ENCODE measurements at places on chromosomes 12 and 14.

DNA sequence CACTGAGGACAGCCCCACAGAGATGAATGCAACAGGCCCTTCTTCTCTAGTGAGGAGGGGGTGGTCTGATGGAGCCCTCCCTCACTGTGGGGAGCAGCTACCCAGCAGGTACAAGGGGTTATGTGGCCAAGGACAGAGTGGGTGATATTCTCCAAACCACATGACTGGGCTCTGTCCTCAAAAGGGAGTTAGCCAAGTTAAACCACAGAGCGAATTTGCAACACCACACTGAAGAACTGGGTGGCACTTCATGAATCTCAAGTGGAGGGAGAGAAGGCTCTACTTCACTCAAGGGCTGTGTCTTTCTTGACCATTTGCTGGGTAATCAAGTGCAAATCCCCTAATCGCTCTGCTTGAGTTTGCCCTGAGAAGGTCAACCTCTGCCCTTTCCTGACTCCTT lies 12.5 kb downstream of the GPR68 start:
- no peak for DNase-seq

DNA sequence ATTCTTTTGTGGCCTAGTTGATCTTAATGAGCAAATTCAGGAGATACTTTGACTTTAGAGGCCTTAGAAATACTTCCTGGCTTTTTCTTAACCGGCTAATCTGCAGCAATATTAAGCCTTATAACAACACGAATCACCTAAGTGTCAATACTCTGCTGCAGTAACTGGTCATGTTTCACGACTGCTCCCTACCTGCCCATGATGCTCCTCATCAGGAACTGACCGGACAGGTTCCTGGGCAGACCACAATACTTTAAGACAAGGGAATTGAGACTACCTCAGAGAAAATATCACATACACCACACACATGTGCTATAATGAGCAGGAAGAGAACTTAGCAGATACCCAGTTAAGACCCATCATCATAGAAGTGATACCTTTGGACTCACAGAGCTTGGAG lies 211.9 kb upstream of the BMP4 start:
- no peak for DNase-seq

- no peak for DNase-seq
These were observed 794 bp downstream of the SLC22A17 start for GRCh38 chr14:23351681-23352505.

- no peak for DNase-seq
These were observed 1.8 kb upstream of the TESC start for GRCh38 chr12:117100851-117101673.
